ENCODE measurements at places on chromosomes 12 and 14.

DNA sequence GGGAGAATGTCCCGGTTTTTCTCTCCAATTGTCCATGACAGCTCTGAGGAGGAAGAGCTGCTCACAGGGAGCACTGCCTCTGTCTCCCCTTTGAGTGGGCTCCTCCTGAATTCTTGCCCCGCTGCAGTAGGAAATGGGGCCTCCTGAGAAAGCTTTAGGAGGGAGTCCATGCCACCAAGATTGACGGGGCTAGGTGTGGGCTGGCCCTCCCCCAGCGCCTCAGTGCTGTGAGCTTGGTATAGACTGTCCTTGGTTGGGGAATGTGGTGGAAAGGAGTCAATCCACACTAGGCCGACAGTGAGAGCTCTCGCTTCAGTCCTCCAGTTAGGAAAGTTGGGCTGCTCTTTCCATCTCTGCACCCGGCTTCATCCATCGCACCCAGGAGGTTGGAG, 23.4 kb upstream of the CTDSP2 start:
- no peak for DNase-seq

GRCh38 chr12:124679533-124680371, 112.3 kb upstream of the NCOR2 start:
- DNase-seq: no peak

GRCh38 chr12:96260231-96260630, 66.1 kb downstream of the ELK3 start:
- no peak for DNase-seq

- DNase-seq: no peak
Measured at GRCh38 chr14:99120526-99121318, 151.3 kb downstream of the BCL11B start.

DNA sequence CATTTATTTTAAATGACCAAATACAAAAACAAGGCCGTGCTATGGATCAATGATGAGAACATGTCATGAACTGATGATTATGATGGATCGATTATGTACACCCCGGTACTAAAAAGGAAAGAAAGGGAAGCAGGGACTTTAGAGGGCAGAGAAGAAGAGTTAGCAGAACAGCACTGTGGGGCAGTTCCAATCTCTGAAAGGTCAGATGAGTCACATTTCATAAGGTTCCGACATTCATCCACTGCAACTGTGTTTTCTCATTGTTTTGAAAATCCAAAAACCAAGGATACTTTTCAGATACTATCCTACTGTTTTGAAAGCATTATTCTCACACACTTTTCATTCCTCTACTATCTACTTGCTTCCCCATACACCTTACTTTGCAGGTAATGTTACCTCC, 169.3 kb downstream of the STXBP6 start:
- no peak for DNase-seq

DNA sequence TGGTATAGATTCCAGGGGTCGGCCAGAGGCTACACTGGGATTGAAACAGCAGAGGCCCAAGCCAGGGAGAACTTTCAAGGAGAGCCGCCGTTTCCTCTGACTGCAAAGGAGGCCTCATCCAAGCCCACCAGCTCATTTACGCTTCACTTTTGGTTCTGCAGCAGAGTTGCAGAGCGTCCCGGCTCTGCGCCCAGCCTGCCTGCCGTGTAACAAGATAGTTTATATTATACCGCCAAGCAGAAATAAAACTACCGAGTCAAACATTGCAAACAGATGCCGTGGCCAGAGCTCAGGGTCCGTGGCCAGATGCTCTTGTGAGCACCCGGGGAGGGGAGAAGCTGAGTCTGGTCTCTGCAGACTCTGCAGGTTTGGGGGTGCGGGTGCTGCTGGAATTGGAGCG, 60.7 kb upstream of the TBX3 start:
- no peak for DNase-seq

GRCh38 chr12:113276306-113276705, 55.0 kb downstream of the TPCN1 start:
- DNase-seq: no peak

- no peak for DNase-seq
Measured at GRCh38 chr12:110861729-110862128, 14.9 kb downstream of the CCDC63 start.

DNA sequence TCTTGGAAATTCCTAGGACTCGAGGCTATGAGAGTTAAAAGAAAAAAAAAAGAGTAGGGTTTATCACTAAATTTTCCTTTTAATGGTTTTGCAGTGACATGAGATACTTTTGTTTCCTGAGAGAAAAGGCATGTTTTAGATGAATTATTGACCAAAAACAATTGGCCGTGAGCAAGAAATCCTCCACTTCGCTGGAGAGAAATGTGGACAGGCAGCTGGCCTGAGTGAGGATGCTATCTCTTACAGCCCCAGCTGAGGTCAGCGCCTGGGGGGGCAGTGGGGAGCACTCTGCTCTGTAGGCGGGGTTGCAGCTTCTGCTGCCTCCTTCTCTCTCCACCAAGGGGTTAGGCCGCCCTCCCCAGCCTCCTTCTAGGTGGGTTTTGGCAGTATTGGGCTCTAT, 54.7 kb downstream of the PRIMA1 start:
- no peak for DNase-seq

DNA sequence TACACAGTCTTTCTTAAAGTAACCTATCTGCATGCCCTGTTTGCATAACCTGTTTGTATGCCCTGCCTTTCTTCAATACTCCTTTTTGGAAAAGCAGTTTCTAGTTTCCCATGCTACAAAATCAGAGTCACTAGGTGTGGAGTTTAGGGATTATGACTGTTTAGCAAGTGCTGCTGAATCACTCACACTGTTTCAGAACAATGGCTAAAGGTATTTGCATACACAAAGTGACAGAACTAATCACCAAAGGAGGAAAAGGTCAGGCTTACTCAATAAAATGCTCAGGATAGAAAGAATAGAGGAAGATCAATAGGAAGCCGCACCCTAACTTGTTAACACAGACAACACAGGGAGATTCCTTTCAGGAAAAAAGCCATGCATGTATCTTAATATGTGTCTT, 19.4 kb downstream of the EGLN3 start:
- DNase-seq: no peak

GRCh38 chr12:12941450-12942350, 10.3 kb downstream of the GPRC5D start:
- no peak for DNase-seq

DNA sequence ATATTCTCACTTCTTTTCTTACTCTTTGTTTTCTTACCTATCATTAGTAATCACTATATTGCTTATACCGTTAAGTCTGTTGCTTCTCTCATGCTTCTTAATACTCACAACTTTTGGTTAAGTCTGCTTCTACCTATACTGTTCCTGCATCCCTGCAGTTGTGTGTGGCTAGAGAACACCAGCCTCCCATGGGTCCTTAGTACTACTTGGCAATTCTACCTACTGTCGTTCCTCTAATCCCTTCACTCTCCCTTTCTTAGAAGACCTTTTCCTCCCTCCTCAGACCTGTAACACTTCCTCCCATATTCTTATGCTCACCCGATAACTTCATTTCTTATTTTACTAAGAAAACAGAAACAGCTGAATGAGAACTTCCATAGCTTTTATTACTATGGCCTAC, 29.3 kb downstream of the CNOT2 start:
- DNase-seq: no peak
